ENCODE measurements at places on chromosomes 4 and X.
A peak's percentile ranks its signal among the peaks of the same experiment; 100 is the strongest.

- no peak for DNase-seq
- H3K36me3 ChIP-seq: no peaks in the 10 kb centered on the region
- no peak overlapping the region for H3K4me3 ChIP-seq
Measured at GRCh38 chrX:109281483-109282275, 200.2 kb downstream of the GUCY2F start.

DNA sequence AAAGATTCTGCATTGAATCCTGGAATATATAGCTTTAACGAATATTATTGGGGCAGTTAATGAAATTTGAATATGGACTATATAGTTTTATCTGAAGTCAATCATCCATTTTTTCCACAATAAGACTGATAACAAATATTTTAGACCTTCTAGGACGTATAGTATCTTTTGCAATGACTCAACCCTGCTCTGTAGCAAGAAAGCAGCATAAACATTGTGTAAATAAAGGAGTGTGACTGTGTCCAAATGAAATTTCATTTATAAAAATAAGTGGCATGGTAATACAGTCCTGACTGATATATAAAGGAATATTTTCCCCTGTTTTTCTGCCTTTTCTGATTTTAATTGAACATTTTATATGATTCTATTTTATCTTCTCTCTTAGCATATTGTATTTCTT lies 947.7 kb upstream of the SLIT2 start:
- no peak for DNase-seq
- H3K36me3 ChIP-seq: no peaks in the 10 kb centered on the region
- H3K4me3 ChIP-seq: no peak overlapping the region
- no peaks in the 10 kb centered on the region for H3K27me3 ChIP-seq
- no peak overlapping the region for H3K27ac ChIP-seq

- DNase-seq: no peak
- no peaks in the 10 kb centered on the region for H3K27me3 ChIP-seq
- no peak overlapping the region for H3K4me3 ChIP-seq
- H3K27ac ChIP-seq: peak overlapping the region; percentile 58
Measured at GRCh38 chr4:143411527-143412419, 75.1 kb downstream of the GAB1 start.

GRCh38 chr4:3498407-3498806 lies 33.8 kb downstream of the LRPAP1 start:
- H3K27ac ChIP-seq: no peak overlapping the region
- H3K27me3 ChIP-seq: peaks cover 39% of the 10 kb centered on the region
- no peak for DNase-seq
- peaks cover 41% of the 10 kb centered on the region for H3K36me3 ChIP-seq
- H3K4me1 ChIP-seq: peaks cover 19% of the 10 kb centered on the region

DNA sequence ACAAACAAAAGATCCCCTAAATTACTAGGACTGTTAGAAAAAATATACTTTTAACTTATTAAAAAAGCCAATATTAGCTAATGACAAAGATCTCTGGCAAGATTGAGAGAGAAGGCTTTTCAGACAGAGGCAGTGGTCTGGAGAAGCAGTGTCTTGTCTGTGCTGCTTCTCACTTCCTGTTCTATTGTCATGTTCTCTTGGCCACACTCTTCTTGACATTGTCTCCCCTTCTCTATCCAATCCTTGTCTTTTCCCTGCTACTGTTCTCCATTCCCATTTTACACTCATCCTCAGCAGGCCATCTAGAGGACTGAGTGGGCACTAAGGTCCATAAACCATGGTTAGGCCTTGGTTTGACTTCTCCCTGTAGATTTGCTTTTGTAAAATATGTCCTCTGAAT lies 14.0 kb upstream of the TAPT1 start:
- no peaks in the 10 kb centered on the region for H3K36me3 ChIP-seq
- no peak for DNase-seq
- no peaks in the 10 kb centered on the region for H3K27me3 ChIP-seq
- H3K4me1 ChIP-seq: no peaks in the 10 kb centered on the region

DNA sequence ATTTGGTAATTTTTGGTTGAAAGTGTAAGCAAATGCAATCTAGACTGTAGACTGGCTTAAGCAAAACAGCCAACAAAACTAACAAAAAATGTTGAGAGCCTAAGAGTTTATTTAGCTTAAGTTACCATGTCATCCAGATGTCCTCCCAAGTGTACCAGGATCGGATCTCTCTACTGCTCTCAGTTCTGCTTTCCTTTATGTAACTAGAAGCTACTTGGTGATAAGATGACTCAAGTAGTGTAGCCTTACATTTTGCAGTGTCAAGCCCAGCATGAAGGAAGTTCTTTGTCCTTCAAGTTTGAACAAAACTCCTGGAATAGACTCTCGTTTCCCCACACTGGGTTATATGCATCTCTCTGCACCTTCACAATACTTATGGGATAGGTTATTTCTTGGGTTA lies 1500.0 kb downstream of the STIM2 start:
- H3K27me3 ChIP-seq: no peaks in the 10 kb centered on the region
- no peak overlapping the region for H3K4me3 ChIP-seq
- no peaks in the 10 kb centered on the region for H3K4me1 ChIP-seq
- no peaks in the 10 kb centered on the region for H3K36me3 ChIP-seq

DNA sequence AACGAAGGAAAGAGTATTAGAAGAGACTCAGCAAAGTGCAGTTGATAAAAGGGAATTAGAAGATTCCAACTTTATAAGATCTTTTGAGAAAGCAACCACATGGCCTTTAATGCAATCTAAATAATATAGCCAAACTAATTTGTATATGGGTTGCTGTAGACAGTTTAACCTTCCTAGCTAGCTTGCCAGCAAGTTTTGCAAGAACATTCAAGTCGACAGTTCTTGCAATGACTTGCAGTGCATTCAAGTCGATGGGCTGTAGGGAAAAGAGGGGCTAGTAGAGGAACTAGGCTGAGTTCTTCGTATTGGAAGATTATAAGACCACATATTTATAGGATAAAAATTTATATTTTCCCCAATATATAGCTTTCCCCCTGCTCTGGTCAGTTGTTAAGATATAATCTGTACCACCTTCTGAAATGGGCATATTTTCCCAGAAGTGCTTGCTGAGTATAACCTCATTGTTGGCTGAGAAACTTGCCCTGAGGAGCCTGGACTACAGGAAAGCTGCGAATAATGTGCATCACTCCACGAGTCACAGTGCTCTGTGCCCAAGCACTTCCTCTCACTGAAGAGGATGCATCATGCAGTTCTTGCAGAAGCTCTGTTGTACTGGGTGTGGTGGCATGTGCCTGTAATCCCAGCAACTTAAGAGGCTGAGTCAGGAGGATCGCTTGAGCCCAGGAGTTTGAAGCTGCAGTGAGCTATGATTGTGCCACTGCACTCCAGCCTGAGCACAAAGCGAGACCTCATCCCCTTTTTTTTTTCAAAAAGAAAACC lies 56.7 kb downstream of the DOCK11 start:
- DNase-seq: no peak
- no peak overlapping the region for H3K4me3 ChIP-seq
- H3K27ac ChIP-seq: no peak overlapping the region
- no peaks in the 10 kb centered on the region for H3K4me1 ChIP-seq
- H3K36me3 ChIP-seq: no peaks in the 10 kb centered on the region

DNA sequence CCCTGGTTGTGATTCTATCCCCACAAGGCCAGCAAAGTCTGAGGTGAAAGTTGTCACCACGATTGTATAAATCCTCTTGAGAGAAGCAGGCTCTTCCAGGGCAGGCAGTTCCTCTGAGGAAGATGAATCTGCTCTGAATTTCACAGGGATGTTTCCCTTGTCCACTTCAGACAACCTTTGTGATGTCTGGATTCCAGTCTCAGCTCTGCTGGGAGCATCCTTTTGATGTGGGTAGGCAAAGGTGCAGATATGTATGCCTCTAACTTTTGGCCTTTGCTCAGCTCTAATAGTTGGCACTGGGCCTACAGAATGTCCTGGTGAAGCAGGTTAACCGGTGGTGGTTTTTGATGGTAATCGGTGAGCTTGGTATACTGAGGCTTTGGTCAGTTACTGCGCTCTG lies 50.6 kb upstream of the WDR1 start:
- H3K27ac ChIP-seq: no peak overlapping the region
- H3K36me3 ChIP-seq: no peaks in the 10 kb centered on the region
- H3K4me1 ChIP-seq: peaks cover 19% of the 10 kb centered on the region
- DNase-seq: no peak

- no peaks in the 10 kb centered on the region for H3K4me1 ChIP-seq
- no peaks in the 10 kb centered on the region for H3K27me3 ChIP-seq
- H3K4me3 ChIP-seq: no peak overlapping the region
- no peak overlapping the region for H3K27ac ChIP-seq
- H3K36me3 ChIP-seq: no peaks in the 10 kb centered on the region
Measured at GRCh38 chrX:131677655-131678628, 134.1 kb downstream of the OR13H1 start.

- no peaks in the 10 kb centered on the region for H3K36me3 ChIP-seq
- no peak overlapping the region for H3K27ac ChIP-seq
- no peak overlapping the region for H3K4me3 ChIP-seq
- DNase-seq: no peak
- H3K27me3 ChIP-seq: no peaks in the 10 kb centered on the region
- H3K4me1 ChIP-seq: peaks cover 13% of the 10 kb centered on the region
Measured at GRCh38 chr4:124188595-124188994, 523.9 kb downstream of the ANKRD50 start.

GRCh38 chr4:71288875-71289274 lies 49.9 kb upstream of the SLC4A4 start:
- no peak overlapping the region for H3K4me3 ChIP-seq
- H3K36me3 ChIP-seq: no peaks in the 10 kb centered on the region
- H3K4me1 ChIP-seq: no peaks in the 10 kb centered on the region
- DNase-seq: no peak

- no peak overlapping the region for H3K4me3 ChIP-seq
- H3K27me3 ChIP-seq: no peaks in the 10 kb centered on the region
- H3K4me1 ChIP-seq: peaks cover 5% of the 10 kb centered on the region
- H3K27ac ChIP-seq: no peak overlapping the region
- no peaks in the 10 kb centered on the region for H3K36me3 ChIP-seq
Measured at GRCh38 chr4:77203380-77204197, 46.6 kb downstream of the CCNG2 start.

DNA sequence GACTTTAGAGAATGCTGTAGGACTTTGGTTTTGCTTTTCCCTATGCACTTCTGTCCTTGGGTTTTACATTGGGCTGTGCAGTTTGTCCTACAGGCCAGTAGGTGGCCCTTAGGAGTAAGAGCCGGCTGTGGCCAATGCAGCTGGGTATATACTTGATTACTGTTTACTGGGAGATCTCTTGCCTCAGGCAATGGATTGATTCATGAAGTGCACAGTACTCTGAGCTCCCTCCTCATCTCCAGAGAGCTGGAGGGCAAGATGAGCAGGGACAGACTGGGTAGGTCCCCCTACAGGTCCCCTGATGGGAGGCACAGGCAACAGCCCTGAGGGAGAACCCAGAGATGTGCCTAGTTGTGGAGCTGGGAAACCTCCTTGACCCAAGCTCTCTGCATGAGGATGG lies 103.8 kb upstream of the QRFPR start:
- H3K27me3 ChIP-seq: no peaks in the 10 kb centered on the region
- no peaks in the 10 kb centered on the region for H3K36me3 ChIP-seq
- no peak for DNase-seq
- H3K27ac ChIP-seq: no peak overlapping the region

DNA sequence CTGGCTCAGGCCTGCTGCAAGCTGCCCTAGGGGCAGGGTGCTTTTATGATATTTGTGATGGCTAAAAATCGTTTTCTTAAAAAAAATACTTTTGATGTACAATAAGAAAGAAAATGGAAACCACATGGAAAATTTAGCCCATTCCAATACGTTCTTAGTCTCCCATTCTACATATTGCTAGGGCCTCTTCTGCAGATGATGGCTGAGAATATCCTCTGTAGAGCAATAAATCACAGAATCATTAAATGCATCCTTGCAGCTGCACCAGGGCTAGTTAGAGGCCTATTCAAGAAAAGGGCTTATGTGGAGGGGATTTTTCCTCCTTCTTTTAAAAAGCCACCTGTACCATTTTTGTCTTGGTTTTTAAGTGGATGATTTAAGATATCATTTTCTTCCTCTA lies 97.6 kb upstream of the C1GALT1C1 start:
- no peak overlapping the region for H3K4me3 ChIP-seq
- no peaks in the 10 kb centered on the region for H3K36me3 ChIP-seq
- no peaks in the 10 kb centered on the region for H3K27me3 ChIP-seq
- no peak for DNase-seq
- no peaks in the 10 kb centered on the region for H3K4me1 ChIP-seq
- H3K27ac ChIP-seq: no peak overlapping the region

DNA sequence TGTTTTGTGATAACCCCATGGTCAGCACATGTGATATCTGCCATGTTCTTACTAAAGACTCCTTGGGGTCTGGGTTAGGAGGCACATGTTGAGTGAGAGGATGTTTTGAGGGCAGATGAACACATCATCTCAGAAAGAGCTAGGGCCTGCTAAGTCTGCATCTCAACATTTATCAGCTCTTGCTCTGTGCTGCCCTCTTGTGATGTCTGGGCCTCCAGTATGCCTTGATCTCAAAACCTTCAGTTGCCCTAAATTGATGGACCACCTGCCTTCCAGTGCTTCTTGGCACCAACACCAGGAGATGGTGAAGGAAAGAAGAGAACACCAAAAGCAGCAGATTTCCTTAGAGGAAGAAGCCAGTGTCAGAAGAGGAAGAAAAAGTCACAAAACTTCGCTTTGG lies 22.5 kb downstream of the MID1 start:
- H3K4me1 ChIP-seq: peaks cover 16% of the 10 kb centered on the region
- no peaks in the 10 kb centered on the region for H3K36me3 ChIP-seq
- H3K27me3 ChIP-seq: no peaks in the 10 kb centered on the region
- H3K4me3 ChIP-seq: no peak overlapping the region

Measured in esophagus muscularis mucosa (tissue), 4 donors.